Thymus (tissue), 14 donors: ENCODE measurements at places on chromosomes 6 and 20. TPM values are rescaled to one million over a fixed set of nuclear protein-coding genes. Genes with fewer than 3 reads are reported as not detected.

CLDN20 gene
- not detected for polyA plus RNA-seq

TRIM10 gene
- 0.16 TPM for polyA plus RNA-seq

MAP3K5 gene
- 23.0 TPM for polyA plus RNA-seq

DDAH2 gene
- polyA plus RNA-seq: 105 TPM

NRSN1 gene
- polyA plus RNA-seq: 0.21 TPM

TASP1 gene
- polyA plus RNA-seq: 19.9 TPM

FAM217A gene
- 0.05 TPM for polyA plus RNA-seq

SLC4A11 gene
- 4.4 TPM for polyA plus RNA-seq

C20orf141 gene
- 1.3 TPM for polyA plus RNA-seq

SIGLEC1 gene
- polyA plus RNA-seq: 21.9 TPM
